ENCODE measurements at places on chromosomes 3 and 15.
A peak's percentile ranks its signal among the peaks of the same experiment; 100 is the strongest.

GRCh38 chr3:64932666-64933342, 245.0 kb upstream of the ADAMTS9 start:
- peak; percentile 77 for DNase-seq

DNA sequence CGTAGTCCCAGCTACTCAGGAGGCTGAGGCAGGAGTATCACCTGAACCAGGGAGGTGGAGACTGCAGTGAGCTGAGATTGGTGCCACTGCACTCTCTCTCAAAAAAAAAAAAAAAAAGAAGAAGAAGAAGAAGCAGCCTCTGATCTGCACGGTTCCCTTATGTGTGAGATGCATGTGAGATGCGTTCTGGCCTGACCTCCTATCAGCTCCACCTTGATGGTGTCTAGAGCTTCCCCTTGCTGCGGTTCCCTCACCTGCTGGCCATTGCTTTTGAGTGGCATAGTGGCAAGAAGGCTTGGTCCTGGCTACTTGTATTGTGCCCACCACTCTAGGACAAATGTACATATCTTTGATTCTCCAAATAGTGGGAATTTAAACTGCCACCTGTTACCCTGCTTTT, 49.4 kb upstream of the CFAP161 start:
- no peak for DNase-seq

DNA sequence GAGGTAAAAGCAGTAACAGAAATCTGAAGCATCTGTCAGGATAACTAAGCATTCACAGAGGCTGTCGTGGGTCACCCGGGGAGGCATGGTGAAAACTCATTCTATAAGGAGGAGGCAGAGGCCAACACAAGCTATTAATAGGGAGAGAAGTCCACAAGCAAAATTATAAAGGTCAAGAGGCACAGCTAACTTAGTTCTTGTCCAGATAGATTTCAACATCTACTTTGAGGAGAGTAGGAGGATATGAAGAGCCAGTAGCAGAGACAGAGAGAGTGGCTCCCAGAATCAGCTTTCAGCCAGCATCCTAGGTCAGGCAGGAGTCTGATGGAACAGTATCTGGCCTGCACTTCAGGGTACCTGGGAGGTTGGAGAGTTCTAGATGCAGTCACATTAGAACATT, 95.3 kb downstream of the STAC start:
- DNase-seq: no peak

GRCh38 chr3:151301787-151302186, 14.8 kb downstream of the GPR87 start:
- peak; percentile 88 for DNase-seq

- peak; percentile 41 for DNase-seq
Observed at GRCh38 chr15:56978898-56979662, 60.6 kb downstream of the TCF12 start.

- DNase-seq: no peak
Observed at GRCh38 chr3:101418851-101419250, 94.2 kb downstream of the SENP7 start.

DNA sequence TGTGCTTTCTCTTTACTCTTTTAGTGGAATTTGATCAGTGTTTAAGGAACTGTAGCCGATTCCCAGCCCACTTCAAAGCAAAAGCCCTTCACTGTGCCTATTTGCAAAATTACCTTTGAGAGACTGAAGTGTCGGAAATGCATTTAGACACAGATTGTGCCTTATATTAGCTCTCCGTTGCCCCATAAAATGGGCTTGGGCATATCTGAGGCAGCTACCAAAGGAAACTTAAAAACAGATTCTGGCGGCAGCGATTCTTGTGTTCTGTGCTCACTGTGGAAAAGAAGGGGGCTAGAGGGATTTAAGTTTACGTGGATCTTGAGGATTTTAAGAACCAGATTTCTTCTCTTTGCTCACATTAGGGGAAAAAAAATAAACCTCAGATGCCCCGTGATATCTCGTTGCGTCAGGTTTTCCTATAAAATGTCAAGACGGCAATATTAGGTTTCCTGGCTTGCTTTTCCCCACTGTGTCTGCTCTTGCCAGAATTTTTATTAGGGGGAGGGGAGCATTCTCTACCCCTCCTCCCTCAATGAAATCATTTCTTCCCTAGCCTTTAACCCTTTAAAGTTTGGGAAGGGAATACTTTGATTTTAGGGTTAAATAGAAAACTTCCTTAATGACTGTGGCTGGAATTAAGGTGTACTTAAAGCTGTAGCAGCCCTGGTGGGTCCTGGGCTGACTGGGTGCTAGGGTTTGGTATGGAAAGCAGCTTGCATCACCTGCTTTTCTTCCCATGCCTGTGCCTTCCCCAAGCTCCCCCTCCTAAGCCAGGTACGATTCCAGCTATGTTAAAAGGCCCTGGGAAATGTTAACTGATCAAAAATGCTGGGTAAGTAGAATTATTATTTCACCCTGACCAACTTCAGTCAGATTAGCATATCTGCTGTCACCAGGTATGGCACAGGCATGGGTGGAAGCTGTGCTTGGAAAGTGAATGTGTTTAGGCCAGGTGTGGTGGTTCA, 73.8 kb downstream of the SMAD3 start:
- DNase-seq: no peak

DNA sequence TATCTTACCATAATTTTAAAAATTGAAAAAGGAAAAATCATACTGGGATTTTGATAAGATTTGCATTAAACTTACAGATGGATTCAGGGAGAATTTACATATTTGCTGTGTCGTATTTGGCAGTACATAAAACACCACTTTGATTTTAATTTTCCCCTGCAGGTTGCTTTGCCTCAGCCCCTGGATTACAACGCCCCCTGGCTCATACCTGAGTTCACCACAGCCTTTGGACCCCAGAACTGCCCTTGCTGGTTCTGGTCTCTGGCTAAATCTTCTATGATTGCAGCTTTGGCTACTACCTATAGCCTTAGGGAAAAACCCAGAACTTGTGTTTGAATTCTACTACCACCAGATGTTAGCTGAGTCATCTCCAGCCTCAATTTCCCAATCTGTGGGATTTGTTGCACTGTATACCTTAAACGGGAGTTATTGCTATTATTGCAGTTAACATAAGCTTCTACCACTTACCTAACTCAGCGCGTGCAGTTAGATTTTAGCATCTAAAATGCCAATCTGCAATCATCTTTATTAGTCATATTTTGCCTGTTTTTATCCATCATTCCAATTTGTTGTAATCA, 315.7 kb upstream of the GADL1 start:
- no peak for DNase-seq

- peak; percentile 30 for DNase-seq
Observed at GRCh38 chr15:81897057-81897677, 148.7 kb downstream of the MEX3B start.

GRCh38 chr3:189685860-189686259, 54.7 kb downstream of the TP63 start:
- DNase-seq: peak; percentile 70

DNA sequence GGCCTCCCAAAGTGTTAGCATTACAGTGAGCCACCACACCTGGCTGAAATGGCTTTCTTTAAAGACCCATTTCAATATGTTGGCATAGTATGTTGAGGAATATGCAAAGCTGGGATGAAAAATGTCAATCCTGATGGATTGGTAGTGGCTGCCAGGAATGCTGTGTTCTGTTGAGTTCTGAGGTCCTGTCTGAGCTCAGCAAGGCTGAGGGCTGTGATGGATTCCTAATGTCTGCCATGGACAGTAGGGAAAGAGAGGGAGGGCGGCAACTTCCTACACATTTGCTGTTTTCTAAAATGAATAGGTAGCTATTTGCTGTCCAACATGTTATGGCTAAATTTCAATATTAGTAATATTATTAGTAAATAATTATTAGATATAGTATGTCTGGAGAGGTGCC, 8.2 kb downstream of the RAB8B start:
- no peak for DNase-seq

- peak; percentile 78 for DNase-seq
Observed at GRCh38 chr3:113912552-113913236, 35.1 kb upstream of the ZDHHC23 start.

GRCh38 chr3:171765511-171765887, 44.8 kb downstream of the PLD1 start:
- DNase-seq: no peak

- DNase-seq: peak; percentile 22
Observed at GRCh38 chr3:178255315-178255714, 280.9 kb upstream of the KCNMB2 start.

- no peak for DNase-seq
Observed at GRCh38 chr3:146865175-146865755, 260.1 kb upstream of the PLSCR5 start.

DNA sequence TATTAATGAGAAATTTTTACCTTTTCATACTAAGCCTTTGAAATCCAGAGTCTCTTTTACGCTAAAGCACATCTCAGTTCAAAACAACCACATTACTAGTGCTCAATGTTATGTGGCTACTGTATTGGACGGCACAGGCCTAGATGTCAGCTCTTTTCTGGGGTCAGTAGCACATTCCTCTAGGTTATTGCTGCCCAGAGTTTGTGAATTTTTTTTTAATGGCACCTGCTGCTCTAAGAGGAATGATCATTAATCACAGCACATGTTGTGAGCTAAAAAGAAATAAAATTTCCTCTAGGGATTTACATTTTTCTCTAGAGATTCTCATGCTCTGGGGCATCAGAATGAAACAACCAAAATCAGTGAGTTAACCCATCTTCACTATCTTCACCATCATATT, 436.8 kb upstream of the THBS1 start:
- DNase-seq: no peak

- DNase-seq: no peak
Observed at GRCh38 chr3:153247331-153248330, 85.6 kb downstream of the RAP2B start.

GRCh38 chr3:63968612-63969350, 54.5 kb downstream of the PSMD6 start:
- DNase-seq: peak; percentile 26

- peak; percentile 46 for DNase-seq
Observed at GRCh38 chr3:126941721-126942270, 41.1 kb upstream of the PLXNA1 start.

DNA sequence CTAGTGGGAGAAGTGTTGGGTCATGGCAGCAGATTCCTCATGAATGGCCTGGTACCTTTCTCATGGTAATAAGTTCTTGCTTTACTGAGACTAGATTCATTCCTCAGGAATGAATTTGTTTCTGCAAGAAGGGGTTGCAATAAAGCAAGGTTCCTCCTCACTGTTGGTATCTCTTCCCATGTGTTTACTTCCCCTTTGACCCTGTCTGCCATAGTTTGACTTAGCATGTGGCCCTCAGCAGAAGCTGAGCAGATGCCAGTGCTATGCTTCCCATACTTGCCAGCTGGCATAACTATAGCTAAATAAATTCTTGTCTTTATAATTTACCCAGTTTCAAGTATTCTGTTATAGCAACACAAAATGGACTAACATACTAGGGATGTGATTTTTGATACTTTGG, 163.6 kb upstream of the COL8A1 start:
- no peak for DNase-seq

- no peak for DNase-seq
Observed at GRCh38 chr15:94287794-94288246, 56.5 kb downstream of the MCTP2 start.

DNA sequence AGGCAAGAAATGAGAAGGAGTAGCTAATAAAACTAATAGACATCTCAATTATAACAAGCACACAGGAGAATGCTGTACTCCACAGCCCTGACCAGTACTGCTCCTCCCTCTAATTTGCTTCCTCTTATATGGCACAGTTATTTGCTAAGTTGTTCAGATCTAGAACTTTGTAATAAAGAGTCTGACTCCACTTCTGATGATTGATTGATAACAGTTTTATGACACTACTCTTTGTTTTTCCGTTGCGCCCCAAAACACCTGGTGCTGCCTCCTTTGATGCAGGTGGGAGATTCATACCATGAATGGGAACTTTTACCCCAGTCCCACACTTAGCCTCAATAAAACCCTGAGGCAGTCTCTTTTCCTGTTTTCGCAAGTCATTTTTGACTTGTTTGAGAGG, 777.7 kb downstream of the GBE1 start:
- DNase-seq: no peak

- DNase-seq: no peak
Observed at GRCh38 chr15:96107916-96108315, 222.6 kb upstream of the NR2F2 start.

DNA sequence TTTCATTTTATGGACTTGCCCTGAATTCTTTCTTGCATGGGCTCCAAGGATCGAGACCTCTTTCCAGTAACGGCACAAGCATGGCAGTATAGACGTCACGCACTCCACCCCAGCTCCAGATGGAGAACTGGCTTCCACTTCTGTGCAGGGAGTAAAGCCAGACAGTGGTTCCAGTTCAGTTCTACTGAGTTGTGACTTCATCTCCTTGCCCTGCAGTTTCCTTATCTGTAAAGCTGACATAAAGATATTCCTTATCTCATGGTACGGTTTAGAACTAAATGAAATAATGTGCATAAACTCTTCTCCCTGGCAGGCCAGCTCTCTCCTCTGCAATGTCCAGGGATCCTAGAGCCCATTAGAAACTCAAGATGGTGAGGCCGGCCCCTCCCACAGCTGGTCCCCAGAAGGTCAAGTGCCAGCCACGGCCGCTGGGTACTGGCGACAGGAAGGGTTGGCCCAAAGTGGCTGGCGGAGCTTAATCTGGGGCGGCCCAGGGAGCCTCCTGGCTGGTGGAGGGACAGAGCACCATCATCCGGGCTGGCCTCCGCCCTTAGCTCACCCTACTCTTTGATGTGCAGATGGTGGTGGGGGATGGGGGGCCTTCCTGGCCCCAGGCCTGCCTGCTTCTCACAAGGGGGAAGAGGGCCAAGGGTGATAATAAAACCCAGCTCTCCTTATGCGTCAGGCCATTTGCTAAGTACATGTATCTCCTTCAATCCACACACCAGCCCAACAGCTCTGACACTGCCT, 7.2 kb downstream of the MESP2 start:
- no peak for DNase-seq

DNA sequence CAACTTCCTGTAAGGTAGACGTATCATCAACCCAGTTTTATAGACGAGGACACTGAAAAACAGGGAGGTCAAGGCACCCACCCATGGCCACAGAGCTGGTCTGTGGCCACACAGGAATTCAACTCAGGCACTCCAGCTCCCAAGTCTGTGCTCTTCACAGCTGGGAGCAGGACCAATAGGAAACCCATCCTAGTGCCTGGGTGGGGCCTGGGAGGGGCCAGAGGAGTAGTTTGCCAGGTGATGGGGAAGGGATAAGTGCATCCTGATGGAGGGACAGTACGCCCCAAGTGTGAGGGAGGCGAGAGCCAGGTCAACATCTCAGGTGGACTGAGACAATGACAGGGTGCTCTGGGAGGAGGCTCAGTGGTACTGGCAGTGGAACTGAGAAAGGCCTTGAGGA, 22.0 kb downstream of the KIF9 start:
- DNase-seq: no peak

DNA sequence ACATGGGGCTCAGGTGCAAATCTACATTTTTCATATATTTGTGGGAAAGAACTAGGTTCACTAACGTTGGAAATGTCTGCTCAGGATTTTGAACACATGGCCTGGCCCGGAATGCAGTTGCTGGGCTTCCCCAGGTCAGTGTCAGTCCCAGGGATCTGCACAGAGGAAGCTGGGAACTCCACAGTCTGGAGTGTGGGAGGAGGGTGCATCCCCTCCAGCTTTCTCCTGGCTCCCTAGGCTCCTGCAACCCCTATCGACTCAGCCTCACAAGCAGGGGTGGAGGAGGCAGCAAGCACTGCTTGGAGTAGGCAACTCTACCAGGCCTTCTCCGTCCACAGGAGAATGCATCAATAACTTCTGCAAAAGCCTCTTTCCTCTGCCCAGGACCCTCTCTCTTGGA, 30.1 kb upstream of the HCN4 start:
- no peak for DNase-seq
